ENCODE measurements at places on chromosomes 13 and 19.

DNA sequence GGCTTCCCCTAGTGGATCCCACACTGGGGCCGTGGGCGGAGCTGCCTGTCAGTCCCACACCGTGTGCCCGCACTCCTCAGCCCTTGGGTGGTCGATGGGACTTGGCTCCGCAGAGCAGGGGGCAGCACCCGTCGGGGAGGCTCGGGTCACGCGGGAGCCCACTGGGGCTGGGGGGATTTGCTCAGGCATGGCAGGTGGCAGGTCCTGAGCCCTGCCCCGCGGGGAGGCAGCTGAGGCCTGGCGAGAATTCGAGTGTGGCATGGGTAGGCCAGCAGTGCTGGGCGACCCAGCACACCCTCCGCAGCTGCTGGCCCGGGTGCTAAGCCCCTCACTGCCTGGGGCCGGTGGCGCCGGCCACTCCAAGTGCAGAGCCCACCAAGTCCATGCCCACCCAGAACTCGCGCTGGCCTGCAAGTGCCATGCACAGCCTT is 481.7 kb upstream of the PRR20A start:
- H3K36me3 ChIP-seq, result no peaks in the 10 kb centered on the region
- H3K4me3 ChIP-seq, result no peak overlapping the region
- no peak for DNase-seq
- no peaks in the 10 kb centered on the region for H3K4me1 ChIP-seq
- no peak overlapping the region for H3K27ac ChIP-seq
- no peaks in the 10 kb centered on the region for H3K27me3 ChIP-seq

DNA sequence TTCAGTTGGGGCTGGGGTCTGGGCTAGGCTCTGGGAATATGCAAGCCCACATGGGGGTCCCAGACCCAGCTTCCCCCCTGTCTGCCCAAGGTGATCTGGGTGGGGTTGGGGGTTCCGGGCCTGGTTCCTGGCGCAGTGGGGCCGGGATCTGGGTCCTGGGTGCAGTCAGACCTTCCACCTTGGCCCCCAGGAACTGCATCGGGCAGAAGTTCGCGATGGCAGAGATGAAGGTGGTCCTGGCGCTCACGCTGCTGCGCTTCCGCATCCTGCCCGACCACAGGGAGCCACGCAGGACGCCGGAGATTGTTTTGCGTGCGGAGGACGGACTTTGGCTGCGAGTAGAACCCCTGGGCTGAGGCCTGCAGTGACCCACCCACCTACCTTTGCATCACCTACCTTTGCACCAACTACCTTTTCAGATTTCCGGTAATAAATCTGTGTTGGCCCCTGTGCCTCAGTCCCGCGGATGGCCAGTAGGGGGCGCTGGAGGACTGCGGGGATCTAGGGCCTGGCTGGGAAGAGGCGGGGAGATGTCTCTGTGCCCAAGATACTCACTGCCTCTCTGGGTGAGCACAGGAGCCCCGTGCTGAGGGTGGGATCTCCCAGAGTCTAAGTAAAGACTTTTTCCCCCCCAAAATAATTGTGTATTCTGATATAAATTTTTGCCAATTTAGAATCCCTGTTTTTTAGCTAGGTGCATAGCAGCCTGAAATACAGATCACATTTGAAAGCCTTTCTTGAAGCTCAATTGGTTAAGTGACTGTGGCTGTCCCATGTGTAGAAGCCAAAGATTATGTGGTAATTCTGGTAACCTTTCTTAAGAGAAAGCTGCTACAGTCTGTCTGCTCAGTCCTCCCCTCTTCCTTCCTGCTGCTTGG is 11.5 kb upstream of the CYP4F3 start:
- peak; percentile 60 for DNase-seq
- no peak overlapping the region for H3K27ac ChIP-seq

DNA sequence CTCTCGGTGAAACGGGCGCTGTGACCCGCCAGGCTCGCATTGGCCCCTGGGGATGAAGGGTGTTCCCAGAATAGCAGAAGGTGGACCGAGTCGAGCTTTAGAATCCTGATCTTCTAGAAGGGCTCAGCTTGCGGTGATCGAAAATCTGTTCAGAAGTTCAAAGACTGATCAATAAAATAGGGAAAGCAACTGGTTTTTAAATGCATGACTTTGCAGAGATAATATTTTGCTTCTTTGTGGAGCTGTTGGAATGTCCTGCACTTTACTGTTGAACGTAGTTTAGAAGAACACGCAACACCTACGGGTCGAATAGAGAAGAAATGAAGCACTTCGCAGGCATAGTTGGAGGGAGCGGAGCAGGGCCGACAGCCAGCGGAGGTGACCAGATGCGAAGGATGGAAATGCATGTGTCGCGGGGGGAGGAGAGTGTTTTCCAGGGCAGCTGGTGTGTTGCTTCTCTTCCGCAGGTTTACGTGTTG is 766 bp downstream of the CEBPG start:
- H3K36me3 ChIP-seq, result peaks cover 3% of the 10 kb centered on the region
- H3K4me3 ChIP-seq, result peak overlapping the region; percentile 84
- no peaks in the 10 kb centered on the region for H3K27me3 ChIP-seq

DNA sequence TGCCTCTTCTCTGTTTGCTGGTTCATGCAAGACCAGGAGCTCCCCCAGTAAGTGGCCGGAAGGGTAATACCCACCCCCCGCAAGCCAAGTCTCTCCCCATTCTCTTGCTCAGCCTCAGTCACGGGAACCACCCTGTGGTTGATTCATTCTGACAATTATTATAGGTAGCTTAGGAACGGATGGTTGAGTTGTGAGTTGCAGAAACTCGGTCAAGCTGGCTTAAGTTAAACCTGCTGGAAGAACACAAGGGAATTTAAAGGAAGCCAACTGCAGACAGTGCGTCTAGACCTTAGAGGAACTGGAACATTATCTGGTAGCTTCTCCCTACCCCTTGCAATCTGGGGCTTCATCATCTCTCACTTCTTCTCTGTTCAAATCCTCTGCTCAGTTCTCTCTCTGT is 8.9 kb downstream of the FPR1 start:
- H3K4me1 ChIP-seq, result no peaks in the 10 kb centered on the region
- H3K4me3 ChIP-seq, result no peak overlapping the region
- no peaks in the 10 kb centered on the region for H3K36me3 ChIP-seq
- H3K27ac ChIP-seq, result no peak overlapping the region
- DNase-seq, result no peak

- H3K27me3 ChIP-seq, result no peaks in the 10 kb centered on the region
- H3K4me3 ChIP-seq, result peak overlapping the region; percentile 80
- H3K4me1 ChIP-seq, result peaks cover 17% of the 10 kb centered on the region
- peak overlapping the region; percentile 64 for H3K27ac ChIP-seq
- no peak for DNase-seq
- H3K36me3 ChIP-seq, result no peaks in the 10 kb centered on the region
Measured at GRCh38 chr19:2944403-2944774, 382 bp downstream of the ZNF77 start.

DNA sequence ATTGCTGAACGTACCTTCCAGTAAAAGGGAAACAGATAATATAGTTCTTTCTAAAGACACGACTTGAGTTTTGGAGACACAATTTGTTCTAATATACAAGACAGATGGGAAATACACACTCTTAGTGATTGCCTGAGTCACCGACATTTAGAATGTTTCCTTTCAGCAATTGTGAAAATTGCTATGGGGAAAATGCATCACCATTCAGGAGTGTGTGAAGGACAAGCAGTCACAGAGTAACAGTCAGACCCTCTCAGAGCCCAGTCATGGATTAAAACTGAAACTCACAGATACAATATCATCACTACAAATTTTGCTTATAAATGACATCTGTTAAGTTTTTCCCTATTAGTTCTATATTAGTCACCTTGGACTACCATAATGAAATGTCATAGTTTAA is 286.1 kb downstream of the SPRY2 start:
- no peak for DNase-seq
- no peak overlapping the region for H3K27ac ChIP-seq
- H3K4me3 ChIP-seq, result no peak overlapping the region

GRCh38 chr13:113151745-113152690 is 6.4 kb upstream of the PROZ start:
- H3K4me3 ChIP-seq, result no peak overlapping the region
- no peak overlapping the region for H3K27ac ChIP-seq

- no peaks in the 10 kb centered on the region for H3K4me1 ChIP-seq
- H3K4me3 ChIP-seq, result no peak overlapping the region
- DNase-seq, result peak; percentile 81
- no peak overlapping the region for H3K27ac ChIP-seq
- no peaks in the 10 kb centered on the region for H3K27me3 ChIP-seq
- H3K36me3 ChIP-seq, result no peaks in the 10 kb centered on the region
Measured at GRCh38 chr13:107217251-107217650, 649.3 kb upstream of the ARGLU1 start.

- H3K27me3 ChIP-seq, result no peaks in the 10 kb centered on the region
- H3K27ac ChIP-seq, result no peak overlapping the region
- H3K4me1 ChIP-seq, result no peaks in the 10 kb centered on the region
- DNase-seq, result no peak
- H3K4me3 ChIP-seq, result no peak overlapping the region
Measured at GRCh38 chr13:44425041-44425814, 51.6 kb downstream of the SERP2 start.

- DNase-seq, result no peak
- H3K4me3 ChIP-seq, result no peak overlapping the region
- peaks cover 38% of the 10 kb centered on the region for H3K4me1 ChIP-seq
- no peaks in the 10 kb centered on the region for H3K27me3 ChIP-seq
- no peak overlapping the region for H3K27ac ChIP-seq
- no peaks in the 10 kb centered on the region for H3K36me3 ChIP-seq
Measured at GRCh38 chr13:39210961-39211534, 172.8 kb downstream of the NHLRC3 start.

DNA sequence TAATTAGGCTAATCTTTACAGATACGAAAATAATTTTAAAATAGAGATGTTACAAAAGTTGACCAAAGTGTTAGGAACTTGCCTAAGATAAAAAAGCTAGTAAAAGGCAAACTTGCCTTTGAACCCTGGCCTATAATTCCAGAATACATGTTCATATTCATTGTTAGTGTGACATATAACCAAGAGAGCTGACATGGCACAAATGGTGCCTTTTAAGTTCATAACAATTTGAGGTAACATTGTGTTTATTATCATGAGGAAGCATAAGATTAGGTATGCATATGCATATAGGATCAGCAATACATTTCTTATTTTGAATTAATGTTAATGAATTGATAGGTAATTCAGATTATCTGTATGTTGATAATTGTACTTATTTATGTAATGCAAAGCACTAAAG is 1537.9 kb upstream of the PRR20A start:
- no peaks in the 10 kb centered on the region for H3K27me3 ChIP-seq
- no peak overlapping the region for H3K27ac ChIP-seq
- no peak for DNase-seq
- no peak overlapping the region for H3K4me3 ChIP-seq
- H3K36me3 ChIP-seq, result no peaks in the 10 kb centered on the region

DNA sequence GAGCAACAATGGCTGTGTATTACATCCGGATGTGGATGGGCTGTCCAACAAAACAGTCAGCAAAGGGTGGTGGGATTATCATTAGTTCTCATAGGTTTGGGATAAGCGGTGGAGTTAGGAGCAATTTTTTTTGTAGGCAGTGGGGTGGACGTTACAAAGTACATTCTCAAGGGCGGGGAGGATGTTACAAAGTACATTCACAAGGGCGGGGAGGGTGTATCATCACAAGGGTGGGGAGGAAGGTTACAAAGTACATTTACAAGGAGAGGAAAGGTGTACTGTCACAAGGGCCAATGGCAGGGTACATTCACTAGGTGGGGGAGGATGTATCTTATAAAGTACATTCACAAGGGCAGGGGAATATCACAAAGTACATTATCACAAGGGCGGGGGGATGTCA is 20.8 kb upstream of the ZNF561 start:
- no peak overlapping the region for H3K27ac ChIP-seq
- H3K36me3 ChIP-seq, result peaks cover 5% of the 10 kb centered on the region
- no peaks in the 10 kb centered on the region for H3K4me1 ChIP-seq
- H3K27me3 ChIP-seq, result no peaks in the 10 kb centered on the region

DNA sequence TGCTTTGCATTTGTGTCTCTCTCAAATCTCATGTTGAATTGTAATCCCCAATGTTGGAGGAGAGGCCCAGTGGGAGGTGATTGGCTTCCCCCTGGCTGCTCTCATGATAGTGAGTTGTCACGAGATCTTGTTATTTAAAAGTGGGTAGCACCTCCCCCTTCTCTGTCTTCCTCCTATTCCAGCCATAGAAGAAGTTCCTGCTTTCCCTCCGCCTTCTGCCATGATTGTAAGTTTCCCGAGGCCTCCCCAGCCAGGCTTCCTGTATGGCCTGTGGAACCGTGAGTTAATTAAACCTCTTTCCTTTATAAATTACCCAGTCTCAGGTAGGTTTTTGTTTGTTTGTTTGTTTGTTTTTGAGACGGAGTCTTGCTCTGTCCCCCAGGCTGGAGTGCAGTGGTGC is 3.8 kb downstream of the LILRA4 start:
- no peaks in the 10 kb centered on the region for H3K4me1 ChIP-seq
- no peaks in the 10 kb centered on the region for H3K36me3 ChIP-seq
- no peak overlapping the region for H3K4me3 ChIP-seq

DNA sequence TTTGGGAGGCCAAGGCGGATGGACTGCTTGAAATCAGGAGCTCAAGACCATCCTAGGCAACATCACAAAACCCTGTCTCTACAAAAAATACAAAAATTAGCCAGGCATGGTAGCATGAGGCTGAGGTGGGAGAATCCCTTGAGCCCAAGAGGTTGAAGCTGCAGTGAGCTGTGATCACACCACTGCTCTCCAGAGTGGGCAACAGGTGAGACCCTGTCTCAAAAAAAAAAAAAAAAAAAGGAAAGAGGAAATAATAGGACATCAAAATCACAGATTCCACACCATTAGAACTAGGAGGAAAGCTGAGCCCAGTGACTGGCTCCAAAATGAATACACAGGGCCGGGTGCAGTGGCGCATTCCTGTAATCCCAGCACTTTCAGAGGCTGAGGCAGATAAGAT is 3.2 kb upstream of the ZNF8 start:
- H3K27ac ChIP-seq, result no peak overlapping the region
- H3K27me3 ChIP-seq, result no peaks in the 10 kb centered on the region
- H3K4me3 ChIP-seq, result no peak overlapping the region
- H3K4me1 ChIP-seq, result peaks cover 8% of the 10 kb centered on the region
- no peak for DNase-seq
- peaks cover 35% of the 10 kb centered on the region for H3K36me3 ChIP-seq

DNA sequence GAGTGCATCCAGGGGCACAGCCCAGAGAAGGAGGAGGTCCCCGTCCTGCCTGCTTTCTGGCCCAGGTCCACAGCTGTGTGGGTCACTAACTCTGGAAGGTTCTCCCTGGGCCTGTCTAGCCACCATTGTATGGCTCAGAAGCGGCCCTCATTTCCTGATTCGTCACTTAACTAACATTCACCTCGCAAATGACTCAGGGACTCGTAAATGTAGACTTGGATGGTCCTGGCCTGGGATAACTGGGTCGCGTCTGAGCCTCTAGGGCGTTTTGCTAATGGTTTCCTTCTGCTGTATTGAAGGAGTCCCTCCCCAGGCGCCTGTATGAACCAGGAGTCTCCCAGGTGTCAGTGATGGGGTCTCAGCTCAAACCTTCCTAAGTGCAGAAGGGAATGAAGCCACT is 162.8 kb downstream of the ZNF536 start:
- no peaks in the 10 kb centered on the region for H3K36me3 ChIP-seq
- H3K4me1 ChIP-seq, result no peaks in the 10 kb centered on the region
- no peaks in the 10 kb centered on the region for H3K27me3 ChIP-seq
- H3K27ac ChIP-seq, result no peak overlapping the region

All from lung (tissue), 17 donors.